ENCODE measurements at places on chromosomes 5 and 9. TPM values are rescaled to one million over a fixed set of nuclear protein-coding genes. Genes with fewer than 3 reads are reported as not detected.

GRCh38 chr9:80995759-80996158, 693.6 kb downstream of the TLE1 start:
- H3K36me3 ChIP-seq = no peaks in the 10 kb centered on the region
- peak; percentile 44 for DNase-seq
- no peak overlapping the region for H3K4me3 ChIP-seq
- H3K27ac ChIP-seq = no peak overlapping the region

DNA sequence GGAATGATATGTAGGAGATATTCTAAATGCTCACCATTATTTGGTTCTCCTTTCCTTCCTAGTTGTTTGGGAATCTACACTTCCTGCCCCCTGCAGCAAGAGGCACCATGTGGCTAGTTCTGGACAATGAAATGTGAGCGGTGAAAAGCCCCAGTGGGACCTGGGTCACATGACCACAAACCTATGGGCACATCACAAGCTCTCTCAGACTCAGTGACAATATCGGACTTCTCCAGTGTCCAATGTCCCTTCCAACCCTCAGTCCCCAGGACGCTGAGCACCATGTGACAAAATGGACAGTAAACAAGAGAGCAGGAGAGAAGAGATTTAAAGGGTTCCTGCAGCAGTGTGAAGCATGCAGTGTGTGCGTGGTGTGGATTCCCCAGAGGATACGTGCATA, 44.6 kb upstream of the FOXE1 start:
- no peak overlapping the region for H3K27ac ChIP-seq
- DNase-seq = no peak
- no peaks in the 10 kb centered on the region for H3K36me3 ChIP-seq
- no peak overlapping the region for H3K4me3 ChIP-seq
- H3K4me1 ChIP-seq = no peaks in the 10 kb centered on the region

DNA sequence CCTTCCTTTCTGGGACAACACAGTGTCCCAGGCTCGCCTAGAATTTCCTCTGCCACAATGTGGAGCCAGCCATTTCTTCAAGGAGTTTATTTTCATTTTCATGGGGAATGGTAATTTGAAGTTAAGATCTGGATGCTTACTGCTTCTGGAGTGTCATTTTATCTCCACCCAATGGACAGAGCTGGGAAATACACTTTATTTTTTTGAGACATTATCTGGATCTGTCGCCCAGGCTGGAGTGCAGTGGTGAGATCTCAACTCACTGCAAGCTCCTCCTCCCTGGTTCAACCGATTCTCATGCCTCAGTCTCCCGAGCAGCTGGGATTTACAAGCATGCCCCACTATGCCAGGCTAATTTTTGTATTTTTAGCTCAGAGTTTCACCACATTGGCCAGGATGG, 12.7 kb upstream of the THG1L start:
- DNase-seq = peak; percentile 82
- no peak overlapping the region for H3K4me3 ChIP-seq
- no peak overlapping the region for H3K27ac ChIP-seq

DNA sequence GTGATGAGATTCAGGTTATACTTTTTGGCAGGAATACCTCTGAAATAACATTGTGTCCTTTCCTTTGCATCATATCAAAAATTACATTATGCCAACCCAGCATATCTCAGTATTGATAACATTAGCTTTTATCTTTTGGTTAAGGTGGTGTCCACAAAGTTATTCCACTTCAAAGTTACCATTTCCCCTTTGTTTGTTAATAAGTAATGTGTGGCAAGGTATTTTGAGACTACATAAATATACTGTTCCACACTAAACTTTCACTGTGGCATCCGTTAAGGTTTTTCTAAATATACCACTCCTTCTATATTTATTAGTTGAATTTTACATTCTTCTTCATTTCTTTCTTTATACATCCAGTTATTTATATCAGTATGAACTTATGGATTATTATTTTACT, 14.1 kb upstream of the ARHGEF37 start:
- no peak overlapping the region for H3K27ac ChIP-seq
- peaks cover 20% of the 10 kb centered on the region for H3K4me1 ChIP-seq
- H3K27me3 ChIP-seq = no peaks in the 10 kb centered on the region
- no peak overlapping the region for H3K4me3 ChIP-seq

DNA sequence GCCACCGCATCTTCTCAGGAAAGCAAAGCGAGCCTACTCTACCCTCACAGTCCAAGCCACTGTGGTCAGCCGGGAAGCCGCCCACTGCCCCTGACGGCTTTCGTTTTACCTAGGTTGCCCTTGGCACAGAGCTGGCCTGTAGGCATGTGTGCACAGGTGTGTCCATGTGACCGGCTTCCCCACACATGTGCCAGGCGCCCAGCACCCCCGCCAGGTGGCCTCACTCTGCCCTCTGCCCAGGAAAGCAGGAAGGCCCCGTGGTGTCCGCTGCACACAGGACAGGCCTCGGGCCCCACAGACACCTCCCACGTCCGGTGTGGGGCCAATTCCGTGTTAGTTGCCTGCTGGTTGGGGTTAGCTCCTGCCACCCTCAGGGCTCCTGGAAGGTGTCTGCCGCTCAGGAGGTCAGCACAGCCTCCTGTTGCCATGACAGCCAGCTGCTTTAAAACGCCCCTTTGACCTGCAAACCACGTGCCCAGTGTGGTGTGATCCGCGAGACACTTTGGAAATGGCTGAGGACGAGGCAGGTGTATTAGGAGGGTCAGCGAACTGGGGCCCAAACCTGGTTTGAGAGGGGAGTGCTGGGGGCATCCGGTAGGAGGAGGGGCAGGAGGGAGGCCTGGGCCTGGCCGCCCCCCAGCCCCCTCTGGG, 28.7 kb downstream of the TPPP start:
- H3K27ac ChIP-seq = no peak overlapping the region
- H3K4me1 ChIP-seq = no peaks in the 10 kb centered on the region
- no peak for DNase-seq
- H3K4me3 ChIP-seq = no peak overlapping the region
- no peaks in the 10 kb centered on the region for H3K36me3 ChIP-seq

The PURA gene
- 6.1 TPM for total RNA-seq

DNA sequence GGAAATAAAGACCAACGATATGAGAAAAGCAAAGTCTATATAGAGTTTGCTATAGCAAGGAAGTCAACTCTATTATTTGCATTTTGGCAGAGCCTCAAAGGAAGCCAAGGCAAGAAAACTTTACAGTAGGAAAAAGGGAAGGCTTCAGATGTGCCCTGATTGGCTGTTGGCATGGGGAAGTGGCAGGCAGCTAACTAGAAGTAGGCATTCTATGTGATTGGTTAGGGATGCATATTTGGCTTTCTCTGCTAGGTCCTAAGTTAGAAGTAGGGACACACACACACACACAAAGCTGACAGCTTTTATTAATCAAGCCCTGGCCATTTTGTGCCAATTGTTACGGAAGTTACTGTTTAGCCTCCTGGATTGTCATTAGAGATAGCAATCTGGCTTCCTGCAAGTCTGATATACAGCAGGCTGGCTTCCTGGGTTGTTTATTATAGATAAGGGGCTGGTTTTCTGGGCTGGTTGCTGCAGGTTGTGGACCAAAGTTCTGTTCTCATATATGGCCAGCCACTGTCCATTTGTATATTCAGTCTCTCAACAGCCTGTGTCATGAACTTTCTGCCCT, 308.1 kb upstream of the GRAMD2B start:
- no peak overlapping the region for H3K4me3 ChIP-seq
- H3K4me1 ChIP-seq = no peaks in the 10 kb centered on the region
- no peaks in the 10 kb centered on the region for H3K27me3 ChIP-seq
- no peak overlapping the region for H3K27ac ChIP-seq

The COL15A1 gene
- 0.74 TPM for total RNA-seq

- DNase-seq = peak; percentile 18
- H3K4me3 ChIP-seq = no peak overlapping the region
- H3K36me3 ChIP-seq = peaks cover 3% of the 10 kb centered on the region
- no peaks in the 10 kb centered on the region for H3K4me1 ChIP-seq
- H3K27ac ChIP-seq = no peak overlapping the region
These were observed 47.9 kb downstream of the PRRT1B start for GRCh38 chr9:131593091-131593820.

- no peaks in the 10 kb centered on the region for H3K36me3 ChIP-seq
- DNase-seq = no peak
- H3K4me1 ChIP-seq = peaks cover 10% of the 10 kb centered on the region
- H3K4me3 ChIP-seq = no peak overlapping the region
- H3K27me3 ChIP-seq = no peaks in the 10 kb centered on the region
These were observed 3.8 kb upstream of the CDHR2 start for GRCh38 chr5:176545388-176545736.

The ANKRD34B gene
- total RNA-seq = not detected

- no peaks in the 10 kb centered on the region for H3K27me3 ChIP-seq
- peak overlapping the region; percentile 34 for H3K27ac ChIP-seq
- H3K4me3 ChIP-seq = no peak overlapping the region
- no peaks in the 10 kb centered on the region for H3K36me3 ChIP-seq
- peaks cover 5% of the 10 kb centered on the region for H3K4me1 ChIP-seq
- no peak for DNase-seq
These were observed 125.1 kb downstream of the CMYA5 start for GRCh38 chr5:79814699-79815098.

The SERF1A gene
- 14.5 TPM for total RNA-seq

The NTMT1 gene
- 36.1 TPM for total RNA-seq

The ZNF454 gene
- not detected for total RNA-seq

The MZB1 gene
- total RNA-seq = 5.3 TPM

DNA sequence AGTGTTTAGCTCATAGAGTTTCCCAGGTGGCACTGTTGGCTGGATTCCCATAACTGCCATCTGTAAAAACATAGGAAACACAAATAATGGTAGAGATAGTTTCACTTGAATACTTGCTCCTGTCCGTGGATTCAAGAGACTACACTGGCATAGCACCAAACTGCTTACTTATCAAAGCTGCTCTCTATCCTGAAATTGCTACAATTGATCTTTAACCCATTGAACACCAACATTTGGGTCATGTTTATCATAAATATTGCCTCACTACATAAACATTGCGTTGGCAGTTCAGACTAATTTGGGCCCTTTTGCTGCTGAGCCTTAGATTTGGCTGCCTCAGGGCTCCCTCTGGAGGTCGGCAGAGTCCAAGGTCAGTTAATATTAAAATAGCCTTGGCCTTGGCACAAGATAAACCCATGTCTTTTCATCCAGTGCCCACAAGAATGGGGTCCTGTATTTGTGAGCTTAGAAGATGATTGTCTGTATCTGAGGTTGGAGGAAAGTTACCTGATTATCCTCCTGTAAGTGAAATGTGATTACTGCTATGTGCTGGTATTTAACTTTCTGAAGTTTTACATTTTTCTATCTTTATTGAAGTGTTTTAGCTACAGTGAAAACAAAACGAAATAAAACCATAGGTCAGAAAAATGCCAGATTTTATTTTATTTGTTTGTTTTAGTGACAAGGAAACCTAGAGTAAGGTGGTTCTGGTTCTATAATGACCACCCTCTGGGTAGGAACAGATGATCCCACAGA, 4.0 kb upstream of the RANBP3L start:
- no peaks in the 10 kb centered on the region for H3K36me3 ChIP-seq
- H3K4me3 ChIP-seq = no peak overlapping the region

DNA sequence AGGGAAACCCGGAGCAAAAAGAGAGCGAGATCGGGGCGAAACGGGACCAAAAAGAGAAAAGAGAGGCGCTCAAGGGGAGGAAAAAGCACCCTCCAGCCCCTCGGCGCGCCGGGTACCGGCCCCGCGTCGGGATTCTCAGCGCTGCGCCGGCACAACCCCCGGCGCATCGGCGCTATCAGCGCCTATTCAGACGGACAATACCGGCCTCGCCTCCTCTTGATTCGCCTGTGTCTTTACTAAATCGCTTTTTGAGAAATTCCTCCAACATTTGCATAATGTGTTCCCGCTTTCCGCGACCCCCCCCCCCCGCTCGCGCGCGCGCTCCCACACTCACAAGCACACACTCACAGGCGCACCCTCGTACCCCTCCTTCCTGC, 578 bp downstream of the LHX6 start:
- H3K36me3 ChIP-seq = no peaks in the 10 kb centered on the region
- peaks cover 100% of the 10 kb centered on the region for H3K27me3 ChIP-seq
- H3K27ac ChIP-seq = no peak overlapping the region
- DNase-seq = no peak

The C5orf34 gene
- 3.7 TPM for total RNA-seq

The ZNF484 gene
- 10.5 TPM for total RNA-seq

- DNase-seq = no peak
- H3K27me3 ChIP-seq = no peaks in the 10 kb centered on the region
- H3K36me3 ChIP-seq = peaks cover 11% of the 10 kb centered on the region
- no peak overlapping the region for H3K27ac ChIP-seq
- H3K4me1 ChIP-seq = peaks cover 5% of the 10 kb centered on the region
These were observed 45.1 kb downstream of the ERMP1 start for GRCh38 chr9:5787759-5788302.

The CRHBP gene
- 13.0 TPM for total RNA-seq

- no peak overlapping the region for H3K4me3 ChIP-seq
- DNase-seq = no peak
- H3K27ac ChIP-seq = no peak overlapping the region
- no peaks in the 10 kb centered on the region for H3K27me3 ChIP-seq
- H3K4me1 ChIP-seq = peaks cover 3% of the 10 kb centered on the region
These were observed 151.7 kb upstream of the TAS2R1 start for GRCh38 chr5:9781890-9782289.

- peaks cover 73% of the 10 kb centered on the region for H3K4me1 ChIP-seq
- peak; percentile 42 for DNase-seq
- no peaks in the 10 kb centered on the region for H3K27me3 ChIP-seq
- no peak overlapping the region for H3K4me3 ChIP-seq
- H3K36me3 ChIP-seq = no peaks in the 10 kb centered on the region
- peak overlapping the region; percentile 2 for H3K27ac ChIP-seq
These were observed 2.4 kb upstream of the RXRA start for GRCh38 chr9:134323741-134324358.

The ADGRV1 gene
- total RNA-seq = 15.5 TPM

The GLRA1 gene
- total RNA-seq = not detected

The DBH gene
- not detected for total RNA-seq

The KCNIP1 gene
- total RNA-seq = 0.09 TPM

DNA sequence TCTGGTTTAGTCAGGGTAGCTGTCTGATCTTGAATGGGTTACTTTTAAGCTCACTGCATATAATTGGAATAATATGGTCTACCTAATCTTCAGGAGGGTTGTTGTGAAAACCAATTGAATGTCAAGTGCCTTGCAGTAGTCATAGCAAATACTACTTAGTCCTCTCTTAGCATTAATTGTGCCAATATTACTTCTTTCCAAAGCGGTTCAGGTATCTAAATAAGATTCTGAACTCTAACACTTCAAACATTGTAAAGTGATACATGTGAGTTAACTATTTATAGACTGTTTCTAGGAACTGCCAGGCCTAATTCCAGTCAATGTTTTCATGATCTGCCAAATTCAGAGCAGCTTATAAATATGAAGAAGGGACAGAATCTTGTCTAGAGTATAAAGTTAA, 140.2 kb downstream of the SH3GL2 start:
- no peak overlapping the region for H3K27ac ChIP-seq
- no peak overlapping the region for H3K4me3 ChIP-seq
- H3K27me3 ChIP-seq = no peaks in the 10 kb centered on the region
- H3K4me1 ChIP-seq = no peaks in the 10 kb centered on the region

GRCh38 chr9:70760228-70760627, 345.8 kb upstream of the KLF9 start:
- H3K36me3 ChIP-seq = no peaks in the 10 kb centered on the region
- H3K27ac ChIP-seq = no peak overlapping the region

GRCh38 chr9:75658301-75658905, 232.1 kb upstream of the PCSK5 start:
- H3K36me3 ChIP-seq = no peaks in the 10 kb centered on the region
- DNase-seq = no peak
- H3K4me3 ChIP-seq = no peak overlapping the region
- no peaks in the 10 kb centered on the region for H3K27me3 ChIP-seq
- no peak overlapping the region for H3K27ac ChIP-seq

The ADRA1B gene
- total RNA-seq = 2.9 TPM
